Upper lobe of right lung (tissue), 1 donor: ENCODE measurements at places on chromosomes 4 and X.

- DNase-seq = no peak
Observed at GRCh38 chr4:15451181-15451865, 18.4 kb upstream of the CC2D2A start.

- no peak for DNase-seq
Observed at GRCh38 chr4:181618896-181619295, 624.3 kb upstream of the TENM3 start.

DNA sequence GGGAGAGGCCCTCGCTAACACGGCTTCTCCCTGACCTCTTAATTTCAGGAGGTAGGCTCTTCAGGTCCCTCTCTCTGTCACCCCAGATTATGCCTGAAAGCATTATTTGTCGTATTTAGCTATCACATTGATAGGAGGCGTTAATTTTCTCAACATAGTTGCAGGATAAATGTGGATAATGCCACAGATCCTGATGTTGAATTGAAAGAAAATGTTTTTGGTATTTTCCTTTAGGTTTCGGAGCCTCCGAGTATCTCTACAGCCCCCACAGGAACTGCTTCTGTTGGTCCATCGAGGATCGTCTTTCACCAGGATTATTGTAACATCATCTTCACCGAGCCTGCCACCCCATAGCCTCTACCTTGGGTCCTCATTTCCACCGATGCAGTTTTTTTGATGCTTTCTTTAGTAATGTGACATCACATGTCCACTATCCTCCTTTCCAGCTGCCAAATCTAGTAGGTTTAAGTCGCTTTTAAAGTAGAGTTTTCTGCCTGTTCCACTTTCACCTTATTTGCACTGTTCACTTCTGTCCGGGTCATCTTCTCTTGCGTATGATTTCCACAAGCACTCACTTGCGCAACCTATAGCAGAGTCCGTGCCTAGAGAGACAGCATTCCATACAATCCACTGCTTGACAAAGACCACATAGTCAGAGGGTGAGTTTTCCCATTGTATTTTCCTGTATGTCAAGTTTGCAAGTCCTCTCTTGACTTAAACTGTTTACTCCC, 665 bp downstream of the TIGD2 start:
- DNase-seq = no peak

DNA sequence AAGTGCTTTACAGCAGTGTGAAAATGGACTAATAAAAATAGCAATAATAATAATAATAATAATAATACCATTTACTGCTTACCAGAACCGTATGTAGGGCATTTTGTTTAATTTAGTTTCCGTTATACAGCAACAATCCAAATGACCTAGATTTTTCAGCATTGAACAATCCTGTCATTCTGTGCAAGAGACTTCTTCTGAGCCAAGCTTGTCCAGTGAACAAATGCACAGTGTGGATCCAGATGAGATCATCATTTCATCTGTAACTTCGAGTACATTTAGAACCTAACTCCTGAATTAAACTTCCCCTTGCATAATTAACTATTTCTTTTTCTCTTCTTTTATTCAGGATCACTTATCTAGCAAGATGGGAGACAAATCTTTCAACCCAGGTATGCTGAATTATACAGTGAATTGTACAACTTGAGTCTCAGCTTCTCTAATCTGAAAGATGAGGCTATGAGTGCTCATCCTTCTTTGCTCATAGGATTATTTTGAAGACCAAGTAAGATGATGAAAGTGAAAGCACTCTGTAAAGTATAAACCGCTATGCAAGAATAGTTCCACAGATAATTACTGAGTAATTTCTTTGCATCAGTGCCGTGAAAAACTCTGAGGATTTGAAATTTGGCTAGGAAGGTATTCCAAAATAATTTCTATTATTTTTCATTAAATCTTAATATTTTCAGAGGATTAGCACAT, 6.6 kb downstream of the CLNK start:
- no peak for DNase-seq

DNA sequence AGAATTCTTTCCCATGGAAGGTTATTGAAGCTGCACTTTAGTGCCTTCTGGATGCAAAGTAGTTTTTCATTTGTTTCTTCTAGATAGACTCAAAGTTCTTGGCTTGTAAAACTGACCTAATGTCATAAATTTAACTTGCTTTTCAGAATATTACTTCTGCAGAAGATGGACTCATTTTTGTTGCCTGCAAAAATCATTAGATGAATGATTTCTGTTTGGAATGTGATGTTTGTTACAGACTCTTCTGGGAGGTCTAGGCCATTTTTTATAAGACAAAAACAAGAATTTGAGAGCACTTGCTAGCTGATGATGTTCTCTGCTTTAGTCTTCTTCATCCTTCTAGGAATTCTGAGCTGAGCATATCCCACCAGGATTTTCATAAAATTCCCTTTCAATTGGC, 308.6 kb upstream of the GIMD1 start:
- DNase-seq = no peak

DNA sequence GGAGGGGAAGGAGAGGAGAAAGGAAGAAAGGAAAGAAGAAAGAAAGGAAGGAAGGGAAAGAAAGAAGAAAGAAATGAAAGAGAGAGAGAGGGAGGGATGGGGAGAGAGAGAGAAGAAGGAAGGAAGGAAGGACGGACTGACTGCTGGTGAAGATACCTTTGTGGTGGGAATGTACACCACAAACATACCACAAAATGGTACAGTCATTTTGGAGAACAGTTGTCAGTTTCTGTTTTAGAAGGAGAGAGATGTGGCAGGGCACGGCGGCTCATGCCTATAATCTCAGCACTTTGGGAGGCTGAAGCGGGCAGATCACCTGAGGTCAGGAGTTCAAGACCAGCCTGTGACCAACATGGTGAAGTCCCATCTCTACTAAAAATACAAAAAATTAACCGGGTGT, 40.0 kb upstream of the SHISA3 start:
- no peak for DNase-seq

DNA sequence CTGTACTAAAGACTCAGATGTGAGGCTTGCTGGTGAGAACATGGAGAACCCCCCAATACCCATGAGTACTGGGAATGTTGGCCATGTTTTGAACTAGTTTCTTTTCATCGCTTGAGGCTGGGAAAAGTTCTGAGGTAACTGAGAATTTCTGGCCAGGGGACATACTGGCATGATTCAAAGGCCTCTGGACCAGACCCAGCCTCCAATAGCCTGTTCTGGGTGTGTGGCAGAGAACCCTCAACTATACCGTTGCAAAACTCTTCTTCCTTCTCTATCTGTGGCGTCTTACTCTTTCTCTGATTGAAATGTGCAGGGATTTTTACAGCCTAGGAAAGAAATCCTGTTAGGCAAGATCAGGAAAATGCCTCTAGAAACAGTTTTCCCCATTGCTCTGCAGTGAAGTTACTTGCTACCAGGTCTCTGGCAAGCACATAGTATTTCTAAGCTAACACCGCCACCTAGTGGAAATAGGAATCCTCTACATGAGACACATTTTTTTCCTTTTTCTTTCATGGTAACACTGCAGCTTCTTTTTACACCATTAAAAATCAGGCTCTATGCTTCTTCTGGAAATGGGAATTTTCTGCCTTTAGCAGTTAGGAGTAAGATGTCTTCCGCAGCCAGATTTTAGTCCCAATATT, 170.7 kb upstream of the ZCCHC13 start:
- DNase-seq = no peak

DNA sequence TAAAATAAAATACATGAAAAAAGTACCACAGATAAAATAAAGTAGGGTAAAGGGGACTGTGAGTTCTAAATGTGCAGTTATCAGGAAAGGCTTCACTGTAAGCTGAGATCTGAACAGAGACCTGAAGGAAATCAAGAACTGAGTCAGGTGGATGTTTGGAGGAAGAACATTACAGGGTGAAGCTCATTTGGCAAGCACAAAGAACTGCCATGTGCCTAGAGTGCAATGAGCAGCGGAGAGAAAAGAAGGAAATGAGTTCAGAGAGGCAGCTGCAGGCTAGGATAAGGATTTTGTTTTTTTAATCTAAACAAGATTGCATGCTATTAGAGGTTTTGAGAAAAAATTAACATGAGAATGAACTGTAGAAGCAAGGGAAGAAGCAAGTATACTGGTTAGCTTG, 373.1 kb downstream of the STPG2 start:
- DNase-seq = no peak

GRCh38 chrX:46325312-46325877, 219.8 kb downstream of the ZNF674 start:
- DNase-seq = no peak

- no peak for DNase-seq
Observed at GRCh38 chrX:21581479-21581878, 76.7 kb downstream of the KLHL34 start.

- no peak for DNase-seq
Observed at GRCh38 chr4:131207589-131207988, 1941.5 kb upstream of the PCDH10 start.

DNA sequence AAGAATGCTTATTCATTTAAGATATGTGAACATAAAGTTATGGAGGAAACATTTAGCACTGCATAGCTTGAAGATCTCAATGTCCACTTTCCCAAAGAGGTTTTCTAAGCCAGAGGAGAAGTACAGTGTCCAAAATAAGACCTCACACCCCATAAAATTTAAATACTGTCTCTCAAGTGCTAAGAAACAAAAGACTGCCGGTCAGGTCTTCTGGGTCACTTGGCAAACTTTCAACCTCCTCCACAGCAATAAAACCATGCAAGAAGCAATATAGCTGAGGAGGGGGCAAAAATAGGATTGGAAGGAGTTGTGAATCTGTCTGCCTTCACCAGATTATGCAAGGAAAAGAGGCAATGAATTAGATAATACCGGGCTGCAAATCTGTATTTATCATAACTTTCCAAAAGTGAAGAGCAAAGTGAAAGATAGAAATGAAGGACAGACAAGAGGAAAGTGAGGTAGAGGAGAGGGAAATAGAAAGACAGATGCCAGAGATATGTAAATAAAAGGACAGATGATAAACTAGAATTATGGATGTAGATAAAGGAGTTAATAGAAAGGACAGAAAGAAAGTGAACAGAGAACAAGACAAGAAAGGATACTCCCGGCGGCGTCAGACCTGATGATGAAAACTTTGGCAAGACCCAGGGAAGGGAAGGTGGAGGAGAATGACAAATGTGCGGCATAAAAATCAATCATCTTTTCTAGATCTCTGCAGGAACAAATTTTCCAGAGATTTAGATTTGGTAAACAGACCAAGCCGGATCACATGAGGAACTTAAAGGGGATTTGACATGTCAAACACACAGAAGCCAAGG, 152.7 kb upstream of the FAM241A start:
- no peak for DNase-seq

DNA sequence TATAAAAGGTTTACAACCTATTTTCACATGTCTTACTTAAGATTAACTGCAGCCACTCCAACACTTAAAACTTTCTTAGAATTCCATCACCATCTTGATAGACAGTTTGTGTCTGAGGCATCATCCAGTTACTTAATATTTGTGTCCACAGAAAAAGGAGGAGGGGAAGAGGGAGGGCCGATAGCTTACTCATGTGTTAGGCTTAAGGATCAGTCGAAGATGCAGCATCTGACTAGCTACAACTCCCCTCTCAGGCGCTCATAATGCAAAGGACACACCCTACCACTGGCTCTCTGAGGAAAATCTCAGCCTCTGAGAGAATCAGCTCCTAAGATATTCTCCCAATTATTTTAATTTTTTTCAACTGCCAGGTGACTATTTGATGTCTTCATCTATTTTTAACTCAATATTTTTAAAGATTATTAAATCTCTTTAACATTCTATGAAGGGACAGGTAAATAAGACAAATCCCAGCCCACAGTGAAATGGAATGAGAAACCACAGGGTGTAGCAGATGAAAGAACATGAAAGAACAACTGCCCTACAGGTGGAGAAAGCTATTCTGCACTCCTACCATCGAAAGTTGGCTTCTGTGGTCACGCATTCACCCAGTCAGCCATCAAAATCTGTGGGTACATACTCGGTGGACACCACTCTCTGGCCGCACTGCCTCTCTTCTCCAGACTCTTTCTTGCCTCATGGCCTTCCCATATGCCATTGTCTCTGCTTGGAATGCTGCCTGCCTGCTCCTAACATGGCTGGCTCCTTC, 48.0 kb downstream of the ARAP2 start:
- DNase-seq = no peak

DNA sequence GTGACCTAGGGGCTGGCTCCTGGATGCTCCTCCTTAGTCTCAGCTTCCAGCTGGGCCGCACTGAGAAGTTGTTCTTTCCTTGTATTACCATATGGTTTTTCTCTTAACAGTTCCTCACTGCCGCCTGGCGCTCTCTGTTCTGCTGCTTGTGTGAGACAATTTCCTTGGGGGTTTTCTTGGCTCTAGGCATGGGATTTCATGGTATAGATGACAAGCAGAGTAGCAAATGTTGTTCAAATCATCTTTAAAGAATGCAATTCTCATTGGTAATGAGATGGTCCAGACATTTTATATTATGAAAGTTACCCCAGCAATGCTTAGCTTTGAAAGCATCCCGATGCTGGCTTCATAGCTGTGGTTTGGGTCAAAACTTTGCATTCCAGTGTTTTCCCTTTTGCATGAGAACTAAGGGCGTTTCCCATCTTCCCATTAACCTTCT, 37.6 kb downstream of the SEPTIN11 start:
- no peak for DNase-seq

DNA sequence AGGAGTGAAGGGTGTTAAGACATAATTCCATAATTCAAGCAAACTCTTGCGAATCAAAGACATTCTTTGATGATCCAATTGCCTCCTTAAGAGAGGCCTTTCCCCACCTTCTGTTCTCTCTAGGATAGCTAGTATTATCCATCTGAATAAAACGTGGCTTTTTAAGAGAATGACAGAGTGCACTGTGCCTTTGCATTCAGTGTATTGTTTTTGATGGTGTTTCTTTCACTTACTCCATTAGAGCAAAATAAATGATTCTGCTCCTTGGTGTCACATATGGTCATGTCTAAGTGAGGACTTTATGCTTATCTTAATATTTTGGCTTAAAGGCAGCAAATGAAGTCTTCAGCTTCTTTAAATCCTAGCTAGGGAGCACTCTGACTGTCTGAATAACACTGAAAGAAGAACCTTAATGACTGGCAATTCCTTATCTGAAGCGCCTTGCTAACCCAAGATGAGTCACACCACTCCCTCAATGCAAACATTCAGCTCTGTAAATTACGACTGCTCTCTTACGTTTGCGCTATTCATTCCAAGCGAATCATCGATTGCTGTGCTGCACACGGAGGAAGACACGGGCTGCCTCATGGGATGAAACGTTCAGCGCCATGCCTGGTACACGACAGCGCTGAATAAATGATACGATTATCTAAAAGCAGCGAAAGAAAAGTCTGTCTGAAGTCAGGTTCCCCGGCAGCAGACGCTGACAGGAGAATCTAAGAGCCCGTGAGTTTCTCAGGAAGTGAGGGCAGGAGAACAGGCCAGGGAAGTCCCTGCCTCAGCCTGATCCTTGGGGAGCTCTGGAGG, 35.1 kb upstream of the GEMIN8 start:
- no peak for DNase-seq

- DNase-seq = no peak
Observed at GRCh38 chr4:18012134-18012806, 9.3 kb downstream of the LCORL start.

GRCh38 chr4:83503974-83504373, 19.1 kb upstream of the ABRAXAS1 start:
- DNase-seq = no peak
